ENCODE measurements at places on chromosomes 4 and X.

- DNase-seq = peak; percentile 66
Measured at GRCh38 chr4:88792268-88792781, 94.7 kb upstream of the NAP1L5 start.

GRCh38 chrX:72048510-72049455 is 82.9 kb downstream of the RTL5 start:
- no peak for DNase-seq

GRCh38 chr4:151957153-151957552 is 196.3 kb upstream of the GATB start:
- DNase-seq = peak; percentile 15

GRCh38 chr4:153142700-153143438 is 61.4 kb upstream of the TRIM2 start:
- peak; percentile 82 for DNase-seq

- DNase-seq = peak; percentile 63
Measured at GRCh38 chr4:105210916-105211315, 64.2 kb downstream of the TET2 start.

DNA sequence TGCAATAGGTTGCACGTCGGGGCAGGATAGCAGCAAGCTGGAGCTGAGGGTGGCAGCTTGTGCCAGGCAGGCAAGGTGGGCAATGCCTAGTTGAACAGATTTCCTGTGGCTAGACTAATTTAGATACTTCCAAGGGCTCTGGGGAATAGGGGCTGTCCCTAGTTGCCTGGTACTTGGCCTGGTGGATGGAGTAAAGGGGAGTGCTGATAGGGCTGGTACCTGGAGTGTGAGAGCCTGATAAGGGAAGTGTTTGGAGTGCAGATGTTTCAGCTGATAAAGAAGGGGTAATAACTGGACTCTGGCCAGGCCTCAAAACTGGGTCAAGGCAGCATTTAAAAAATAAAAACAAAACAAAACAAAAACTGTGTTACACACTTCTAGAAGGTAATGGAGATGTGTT is 665.5 kb downstream of the CCSER1 start:
- no peak for DNase-seq

GRCh38 chr4:76850010-76850441 is 47.9 kb downstream of the SOWAHB start:
- DNase-seq = no peak

DNA sequence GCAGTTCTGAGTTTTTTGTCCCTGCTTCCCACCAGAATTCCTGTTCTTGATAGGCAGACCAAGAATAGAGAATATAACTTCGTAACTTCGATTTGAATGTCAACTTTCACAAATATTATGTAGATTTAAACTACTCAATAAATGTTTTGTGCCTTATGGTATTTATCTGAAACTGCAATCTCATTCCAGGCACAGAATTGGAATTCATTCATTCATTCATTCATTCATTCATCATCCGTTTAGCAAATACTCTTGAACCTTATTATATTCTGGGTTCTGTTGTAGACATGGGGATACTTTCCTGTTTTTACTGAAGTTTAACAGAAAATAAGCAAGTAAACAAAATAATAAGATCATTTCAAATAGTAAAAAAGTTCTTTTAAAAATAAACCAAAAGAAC is 324.4 kb downstream of the UNC5C start:
- DNase-seq = no peak

DNA sequence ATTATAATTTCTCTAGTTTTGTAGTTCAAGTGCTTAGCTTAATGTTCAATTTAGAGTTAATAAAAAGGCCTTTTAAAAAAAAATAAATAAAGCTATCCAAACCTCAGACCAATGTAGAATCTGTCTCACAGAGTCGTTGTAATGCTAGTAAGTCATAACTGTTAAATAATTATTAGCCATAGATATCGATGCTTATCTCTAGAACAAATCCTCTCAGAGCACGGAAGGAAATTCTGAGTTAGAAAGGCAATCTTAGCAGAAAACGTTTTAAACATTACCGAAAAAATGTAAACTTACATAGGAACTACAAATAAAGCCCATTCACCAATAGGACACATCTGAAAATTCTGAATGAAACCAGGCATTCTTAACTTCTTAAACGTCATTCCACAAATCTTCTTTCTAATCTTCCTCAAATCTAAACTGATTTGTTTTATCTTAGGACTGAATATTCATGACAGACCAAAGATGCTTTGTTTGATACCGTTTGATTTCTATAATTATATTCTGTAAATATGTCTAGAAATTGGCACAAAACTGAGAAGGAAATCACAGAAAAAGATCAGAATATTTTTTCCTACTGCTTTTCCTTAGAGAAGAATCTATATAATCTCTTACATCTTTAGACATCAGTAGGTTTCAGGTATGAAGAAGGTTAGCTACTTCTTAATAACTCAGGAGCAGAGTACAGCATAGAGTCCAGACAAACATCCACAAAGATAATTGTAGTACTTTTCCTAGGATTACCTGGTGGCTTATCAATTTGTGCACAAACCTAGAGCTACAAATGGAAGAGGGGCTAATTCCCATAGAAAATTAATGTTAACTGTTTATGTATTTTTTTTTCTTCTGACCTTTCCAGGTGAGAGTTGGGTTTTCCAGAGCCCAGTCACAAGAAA is 140.7 kb downstream of the BTC start:
- no peak for DNase-seq

DNA sequence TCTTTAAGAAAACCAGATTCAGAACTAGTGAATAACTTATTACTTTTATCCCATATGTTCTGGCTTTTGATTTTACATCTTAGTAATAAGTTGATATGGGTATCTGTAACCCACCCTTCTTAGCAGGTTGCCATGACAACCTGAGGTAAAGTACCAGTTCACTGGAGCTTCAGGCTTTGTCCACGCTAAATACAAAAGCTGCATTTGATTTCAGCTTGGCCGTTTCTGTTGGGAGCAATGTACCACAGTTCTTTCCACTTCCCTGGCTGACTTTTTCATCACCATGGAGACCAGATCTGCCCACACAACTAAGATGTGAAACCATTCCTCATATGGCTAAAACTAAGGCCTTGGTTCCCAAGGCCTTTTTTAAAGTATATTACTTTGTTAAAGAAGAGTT is 26.1 kb downstream of the KLHL34 start:
- no peak for DNase-seq

GRCh38 chr4:40448875-40449274 is 113.7 kb downstream of the CHRNA9 start:
- DNase-seq = no peak

DNA sequence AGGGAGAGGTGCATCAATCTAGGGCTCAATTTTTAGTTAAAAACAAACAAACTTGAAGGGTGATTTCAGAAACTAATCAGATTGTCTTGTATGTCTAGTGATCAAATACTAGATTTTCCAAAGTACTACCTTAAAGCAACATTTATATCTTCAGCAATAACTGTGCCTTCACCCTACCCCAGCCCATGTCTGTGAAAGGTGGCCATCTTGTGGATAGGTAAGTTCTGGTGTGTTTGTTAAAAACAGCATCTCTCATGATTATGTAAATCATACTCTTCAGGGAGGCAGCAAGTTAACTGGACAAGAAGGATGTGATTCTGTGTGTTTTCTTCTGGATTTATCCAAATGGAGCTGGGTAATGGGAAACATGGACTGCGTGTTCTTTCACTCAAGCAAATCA is 81.4 kb upstream of the ACSL1 start:
- DNase-seq = no peak

GRCh38 chr4:187992971-187993370 is 2.6 kb upstream of the ZFP42 start:
- no peak for DNase-seq

DNA sequence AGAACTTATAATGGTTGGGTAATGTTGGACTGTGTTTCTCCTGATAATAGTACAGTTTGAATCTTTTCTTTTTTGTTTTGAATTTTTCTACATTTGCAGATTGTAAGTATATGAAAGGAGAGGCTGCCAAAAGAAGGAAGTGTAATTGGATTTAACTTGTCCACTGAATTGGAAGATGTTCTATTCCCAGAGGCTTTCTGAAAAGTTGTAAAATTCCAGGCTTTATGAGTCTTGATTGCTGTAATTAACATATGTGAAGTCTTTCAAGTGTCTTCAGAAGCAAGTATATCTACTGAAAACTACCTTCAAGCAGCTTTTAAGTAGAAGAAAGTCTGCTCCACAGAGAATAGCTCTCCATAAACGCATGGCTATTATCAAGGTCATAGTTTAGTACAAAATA is 2456.4 kb downstream of the PCDH7 start:
- DNase-seq = no peak

- no peak for DNase-seq
Measured at GRCh38 chr4:184348311-184349233, 125.8 kb downstream of the IRF2 start.

- DNase-seq = no peak
Measured at GRCh38 chr4:72290737-72291136, 258.9 kb downstream of the NPFFR2 start.

- no peak for DNase-seq
Measured at GRCh38 chr4:10690185-10690907, 5.8 kb upstream of the CLNK start.

DNA sequence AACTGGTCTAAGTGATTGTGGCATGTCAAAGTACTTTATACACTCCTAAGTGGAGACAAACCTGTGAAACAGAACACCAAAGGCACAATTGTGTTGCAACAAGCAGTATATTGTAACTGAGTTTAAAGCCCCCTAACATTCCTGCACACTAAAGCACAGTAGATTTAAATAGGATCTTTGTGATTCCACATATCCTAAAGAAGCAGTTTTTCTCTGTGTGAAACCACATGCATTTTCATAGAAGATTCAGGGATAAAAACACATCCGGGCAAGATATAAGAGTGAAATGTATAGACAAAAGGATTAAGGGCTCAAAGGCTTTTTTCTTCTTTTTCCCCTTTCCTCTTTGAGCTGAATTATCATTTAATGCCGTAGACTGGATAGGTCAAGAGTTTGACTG is 82.2 kb downstream of the ANK2 start:
- peak; percentile 78 for DNase-seq

DNA sequence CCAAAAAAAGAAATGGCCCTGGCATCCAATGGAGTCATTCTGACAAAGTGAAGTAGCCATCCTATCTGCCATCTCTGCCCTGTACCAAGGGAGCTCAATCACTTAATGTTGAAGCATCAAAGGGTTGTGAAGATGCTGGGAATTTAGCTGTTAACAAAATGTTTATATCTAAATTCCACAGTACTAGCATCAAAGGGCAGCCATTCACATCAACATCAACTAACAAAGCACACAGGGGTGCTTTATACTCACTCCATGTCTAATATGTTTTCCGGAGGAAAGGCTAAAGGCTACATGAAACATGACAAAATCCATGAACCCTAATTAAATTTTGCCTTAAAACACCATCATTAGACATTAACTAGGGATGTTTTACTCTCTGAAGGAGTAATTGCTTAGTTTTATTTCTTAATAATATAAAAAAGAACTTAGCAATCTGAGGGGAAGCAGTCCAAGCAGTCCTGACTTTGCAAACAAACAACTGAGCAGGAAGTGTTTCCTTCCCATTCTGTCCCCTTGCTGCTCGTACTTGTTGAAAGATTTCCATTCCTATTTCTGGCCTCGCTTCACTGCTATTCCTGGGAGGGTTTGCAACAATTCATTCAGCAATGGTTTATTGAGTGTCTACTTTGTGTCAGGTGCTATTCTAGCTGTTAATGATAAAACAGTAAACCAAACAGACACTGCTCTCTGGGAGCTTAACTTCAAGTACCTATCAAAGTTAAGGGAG is 208.6 kb upstream of the SLC7A11 start:
- DNase-seq = no peak

- DNase-seq = no peak
Measured at GRCh38 chr4:18578307-18578706, 556.8 kb upstream of the LCORL start.

DNA sequence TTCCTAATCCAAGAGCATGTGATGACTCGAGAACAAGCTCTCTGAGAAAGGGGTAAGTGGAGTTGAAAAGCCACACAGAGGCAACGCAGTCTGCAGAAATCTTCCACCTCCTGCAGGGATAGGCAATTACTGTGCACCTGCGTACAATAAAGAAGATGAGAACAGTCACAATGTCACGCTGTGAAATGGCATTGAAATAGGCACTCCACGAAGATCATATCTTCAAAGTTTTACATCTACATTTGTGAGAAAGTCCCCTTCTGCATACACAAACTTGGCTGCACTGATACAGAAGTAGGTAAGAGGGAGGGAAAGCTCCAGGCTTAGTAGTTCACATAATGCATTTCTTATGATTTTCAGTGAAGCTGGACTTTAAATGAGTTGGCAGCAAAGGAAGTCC is 27.1 kb downstream of the DDX60L start:
- DNase-seq = no peak

DNA sequence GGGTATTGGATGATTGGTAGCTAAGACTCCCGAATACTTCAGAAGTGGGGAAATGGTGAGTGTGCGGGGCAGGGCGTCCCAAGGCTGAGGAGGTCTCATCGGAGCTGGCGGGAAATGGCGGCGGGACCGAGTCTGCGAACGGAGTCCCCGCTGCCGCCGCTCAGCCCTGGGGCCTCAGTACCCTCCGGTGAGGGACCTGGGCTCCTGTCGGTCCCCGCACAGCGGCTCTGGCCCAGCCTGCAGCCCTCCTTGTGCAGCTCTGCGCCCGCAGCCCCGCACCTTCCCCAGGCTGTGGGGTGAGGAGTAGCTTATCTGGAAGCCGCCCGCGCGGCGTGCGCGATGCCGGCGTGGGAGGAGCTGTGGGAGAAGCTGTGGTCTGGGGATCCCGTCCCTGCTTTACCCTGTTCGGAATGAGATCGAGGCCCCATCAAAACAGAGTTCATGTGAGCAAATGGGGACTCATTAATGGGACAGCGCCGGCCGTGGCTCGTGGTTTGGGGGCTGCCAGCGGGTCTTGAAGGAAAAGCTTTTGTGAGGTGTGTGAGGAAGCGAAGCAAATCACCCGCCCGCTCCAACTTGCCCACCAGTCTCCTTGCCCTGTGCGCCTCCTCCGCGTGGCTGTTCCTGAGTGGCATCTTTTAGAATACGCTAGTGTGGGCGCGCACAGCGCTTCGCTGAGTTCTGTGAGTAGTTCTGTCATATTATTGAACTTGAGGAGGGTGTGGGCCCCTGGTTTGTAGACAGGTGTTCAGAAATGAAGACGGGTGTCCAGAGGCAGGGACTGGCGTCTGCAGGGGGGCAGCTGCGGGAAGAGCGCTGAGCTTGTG is 531 bp downstream of the ZNF141 start:
- DNase-seq = no peak

GRCh38 chrX:31884535-31884934 is 812.7 kb upstream of the FTHL17 start:
- DNase-seq = no peak

- DNase-seq = no peak
Measured at GRCh38 chr4:17288151-17288550, 223.7 kb downstream of the QDPR start.

DNA sequence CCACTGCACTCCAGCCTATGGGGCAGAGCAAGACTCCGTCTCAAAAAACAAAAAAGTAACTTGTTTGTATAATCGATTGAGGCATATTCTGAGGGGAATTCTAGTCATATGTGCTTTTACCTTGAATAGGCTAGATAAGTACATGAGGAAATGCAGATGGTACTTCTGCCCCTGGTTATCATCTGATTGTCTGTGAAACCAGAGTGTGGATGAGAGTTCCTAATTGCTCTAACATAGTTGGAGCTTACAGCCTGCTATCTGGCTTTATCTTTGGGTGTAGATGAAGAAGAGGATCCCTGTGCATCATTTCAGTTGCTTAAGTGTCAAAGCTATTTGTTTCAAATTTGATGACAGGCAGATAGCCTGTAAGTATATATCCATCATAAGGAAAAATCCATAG is 205.1 kb downstream of the RAPGEF2 start:
- no peak for DNase-seq
